Mesangial cell (primary cell): ENCODE measurements at places on chromosomes 16 and 17. TPM values are rescaled to one million over a fixed set of nuclear protein-coding genes. Genes with fewer than 3 reads are reported as not detected.

The CYGB gene
- total RNA-seq: 2.8 and 5.3 TPM in 2 replicates

The BHLHA9 gene
- total RNA-seq: not detected in 2 replicates

The PAGR1 gene
- total RNA-seq: 19.9 and 38.3 TPM in 2 replicates

The LPO gene
- not detected in 2 replicates for total RNA-seq

The HEATR9 gene
- not detected in 2 replicates for total RNA-seq

The SLC47A1 gene
- total RNA-seq: 0.33 and 3.7 TPM in 2 replicates

The SEC14L5 gene
- total RNA-seq: under 0.01 and 0.13 TPM in 2 replicates

The TMEM204 gene
- 1.6 and 4.4 TPM in 2 replicates for total RNA-seq

The SRSF1 gene
- total RNA-seq: 88.7 and 250 TPM in 2 replicates

The MT1H gene
- 8.6 TPM in 1 of 2 replicates, not detected in the other for total RNA-seq

The TRAPPC2L gene
- total RNA-seq: 48.8 and 60.3 TPM in 2 replicates

The CACNG5 gene
- not detected in 2 replicates for total RNA-seq

The TSPAN10 gene
- 1.1 and 1.9 TPM in 2 replicates for total RNA-seq

The CYTH1 gene
- 18.0 and 31.0 TPM in 2 replicates for total RNA-seq

The RHBDF2 gene
- 59.3 and 64.5 TPM in 2 replicates for total RNA-seq

The KRTAP1-5 gene
- total RNA-seq: not detected in 2 replicates

The SOST gene
- not detected in 2 replicates for total RNA-seq

The FAM20A gene
- total RNA-seq: under 0.01 TPM in 1 of 2 replicates, not detected in the other

The ABCC12 gene
- not detected in 2 replicates for total RNA-seq

The THAP11 gene
- 39.8 and 43.0 TPM in 2 replicates for total RNA-seq

The RAMP2 gene
- total RNA-seq: 5.1 TPM in 2 replicates

The ACSM2A gene
- 0.13 TPM in 1 of 2 replicates, not detected in the other for total RNA-seq

The ASPSCR1 gene
- total RNA-seq: 25.1 and 30.4 TPM in 2 replicates
